Endothelial cell of umbilical vein (primary cell): ENCODE measurements at places on chromosomes 3 and 15. TPM values are rescaled to one million over a fixed set of nuclear protein-coding genes. Genes with fewer than 3 reads are reported as not detected.

DNA sequence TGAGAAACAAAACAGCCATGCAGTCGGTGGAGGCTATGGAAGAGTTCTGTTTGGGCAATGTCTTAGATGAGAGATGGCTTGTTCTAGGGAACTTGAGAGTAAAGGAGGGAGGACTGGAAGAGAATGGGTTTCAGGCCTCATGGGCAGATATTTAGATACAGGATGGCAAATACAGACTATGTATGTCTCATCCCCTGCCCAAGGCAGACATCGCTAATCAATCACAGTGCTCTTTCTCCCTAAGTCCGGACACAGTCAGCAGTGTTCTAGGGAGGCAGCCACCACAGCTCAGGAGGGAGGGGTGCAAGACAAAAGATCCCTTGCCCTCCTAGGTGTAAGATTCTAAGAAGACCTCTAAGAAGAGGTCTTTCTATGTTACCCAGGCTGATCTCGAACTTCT is 159.3 kb upstream of the TLE3 start:
- no peaks in the 10 kb centered on the region for H3K27me3 ChIP-seq
- no peak for DNase-seq
- H3K36me3 ChIP-seq: no peaks in the 10 kb centered on the region
- H3K4me1 ChIP-seq: no peaks in the 10 kb centered on the region

DNA sequence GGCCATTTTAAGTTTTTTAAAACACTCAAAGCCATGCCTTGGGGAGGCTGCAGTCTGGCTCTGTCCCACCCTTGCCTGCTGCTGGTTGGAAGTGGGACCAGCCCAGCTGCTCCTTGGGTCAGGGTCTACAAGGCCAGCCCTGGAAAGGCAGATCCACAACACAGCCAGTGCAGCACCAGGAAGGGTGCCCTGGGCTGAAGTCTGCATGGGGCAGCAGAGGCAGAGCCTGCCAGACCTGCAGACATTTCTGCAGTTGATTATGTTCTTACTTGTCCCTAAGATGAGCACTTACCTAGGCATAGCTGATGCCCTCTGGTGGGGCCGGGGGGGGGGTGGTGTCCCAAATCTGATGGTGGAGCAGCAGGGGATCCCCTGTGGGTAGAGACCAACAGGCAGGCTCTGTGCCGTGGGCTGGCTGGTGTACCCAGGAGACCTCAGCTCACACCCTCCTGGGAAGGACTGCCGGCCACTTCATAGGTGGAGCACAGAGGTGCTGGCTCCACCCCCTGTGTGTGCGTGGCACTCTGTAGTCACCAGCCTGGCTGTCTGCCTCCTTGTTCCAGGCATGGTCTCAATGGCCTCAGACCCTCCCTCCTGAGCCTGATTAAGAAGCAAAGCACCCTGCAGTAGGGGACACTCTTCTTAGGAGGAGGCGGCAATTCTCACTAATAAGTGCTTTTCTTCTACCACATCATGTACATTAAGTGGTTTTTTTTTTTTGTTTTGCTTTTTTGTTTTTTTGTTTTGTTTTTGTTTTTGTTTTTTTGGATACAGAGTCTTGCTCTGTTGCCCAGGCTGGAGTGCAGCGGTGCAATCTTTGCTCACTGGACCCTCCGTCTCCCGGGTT is 97.4 kb upstream of the KLF13 start:
- H3K4me1 ChIP-seq: peaks cover 2% of the 10 kb centered on the region
- no peak overlapping the region for H3K27ac ChIP-seq
- DNase-seq: no peak
- no peak overlapping the region for H3K4me3 ChIP-seq
- peaks cover 2% of the 10 kb centered on the region for H3K27me3 ChIP-seq

PLCB2 gene
- 1.5 and 4.3 TPM in 2 replicates for total RNA-seq

GRCh38 chr3:124833710-124834332 is 53.3 kb downstream of the ITGB5 start:
- DNase-seq: no peak
- H3K4me3 ChIP-seq: no peak overlapping the region
- no peaks in the 10 kb centered on the region for H3K36me3 ChIP-seq

PLXND1 gene
- 834 and 860 TPM in 2 replicates for total RNA-seq

DNA sequence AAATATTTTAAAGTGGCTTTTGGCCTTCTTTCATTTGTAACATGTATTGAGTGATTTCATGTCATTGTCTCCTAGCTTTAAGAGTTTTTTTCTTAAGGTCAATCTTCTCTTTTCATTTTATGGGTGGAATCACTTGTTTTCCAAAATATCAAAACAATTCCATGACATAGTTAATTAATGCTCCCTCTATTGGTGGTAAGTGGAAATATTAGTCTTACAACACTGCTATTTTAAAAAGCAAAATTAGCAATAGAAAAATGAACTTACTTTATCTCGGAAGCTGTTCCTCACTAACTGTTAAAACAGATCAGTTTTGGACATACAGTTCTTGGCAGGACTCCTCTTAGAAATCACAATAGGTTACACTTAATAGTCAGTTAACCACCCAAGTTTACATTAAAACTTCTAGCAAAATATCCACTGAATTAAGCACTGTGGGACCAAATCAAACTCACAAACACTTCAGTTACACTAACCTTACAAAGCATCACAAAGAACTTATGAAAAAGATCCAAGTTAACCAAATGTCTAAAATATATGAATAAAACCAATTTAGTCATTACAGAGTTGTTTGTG is 42.4 kb downstream of the TIGIT start:
- DNase-seq: peak; percentile 18
- peaks cover 1% of the 10 kb centered on the region for H3K36me3 ChIP-seq
- H3K27ac ChIP-seq: no peak overlapping the region
- no peaks in the 10 kb centered on the region for H3K27me3 ChIP-seq
- no peaks in the 10 kb centered on the region for H3K4me1 ChIP-seq

UBE2Q2 gene
- 28.5 and 32.8 TPM in 2 replicates for total RNA-seq

GRCh38 chr15:75644376-75644775 is 3.3 kb upstream of the SNX33 start:
- H3K27ac ChIP-seq: no peak overlapping the region
- DNase-seq: no peak
- peaks cover 19% of the 10 kb centered on the region for H3K4me1 ChIP-seq
- no peaks in the 10 kb centered on the region for H3K36me3 ChIP-seq
- H3K27me3 ChIP-seq: no peaks in the 10 kb centered on the region

- H3K27me3 ChIP-seq: no peaks in the 10 kb centered on the region
- no peak overlapping the region for H3K27ac ChIP-seq
- no peaks in the 10 kb centered on the region for H3K4me1 ChIP-seq
- no peak overlapping the region for H3K4me3 ChIP-seq
- H3K36me3 ChIP-seq: no peaks in the 10 kb centered on the region
- no peak for DNase-seq
Observed at GRCh38 chr15:76366714-76367113, 30.1 kb downstream of the ISL2 start.

CORO2B gene
- 2.9 and 3.7 TPM in 2 replicates for total RNA-seq

RHCG gene
- not detected in 2 replicates for total RNA-seq
